Stimulated activated CD8-positive, alpha-beta memory T cell treated with anti-CD3 and anti-CD28 coated beads, Interleukin-15, amount 100 ng/mL, for 4 hours (primary cell): ENCODE measurements at places on chromosomes 6 and 20.

GRCh38 chr6:42105709-42106108 lies 36.7 kb downstream of the C6orf132 start:
- DNase-seq: no peak

- DNase-seq: no peak
Measured at GRCh38 chr20:51095633-51096521, 73.0 kb upstream of the KCNG1 start.

- DNase-seq: no peak
Measured at GRCh38 chr20:3340443-3340842, 67.0 kb downstream of the DNAAF9 start.

DNA sequence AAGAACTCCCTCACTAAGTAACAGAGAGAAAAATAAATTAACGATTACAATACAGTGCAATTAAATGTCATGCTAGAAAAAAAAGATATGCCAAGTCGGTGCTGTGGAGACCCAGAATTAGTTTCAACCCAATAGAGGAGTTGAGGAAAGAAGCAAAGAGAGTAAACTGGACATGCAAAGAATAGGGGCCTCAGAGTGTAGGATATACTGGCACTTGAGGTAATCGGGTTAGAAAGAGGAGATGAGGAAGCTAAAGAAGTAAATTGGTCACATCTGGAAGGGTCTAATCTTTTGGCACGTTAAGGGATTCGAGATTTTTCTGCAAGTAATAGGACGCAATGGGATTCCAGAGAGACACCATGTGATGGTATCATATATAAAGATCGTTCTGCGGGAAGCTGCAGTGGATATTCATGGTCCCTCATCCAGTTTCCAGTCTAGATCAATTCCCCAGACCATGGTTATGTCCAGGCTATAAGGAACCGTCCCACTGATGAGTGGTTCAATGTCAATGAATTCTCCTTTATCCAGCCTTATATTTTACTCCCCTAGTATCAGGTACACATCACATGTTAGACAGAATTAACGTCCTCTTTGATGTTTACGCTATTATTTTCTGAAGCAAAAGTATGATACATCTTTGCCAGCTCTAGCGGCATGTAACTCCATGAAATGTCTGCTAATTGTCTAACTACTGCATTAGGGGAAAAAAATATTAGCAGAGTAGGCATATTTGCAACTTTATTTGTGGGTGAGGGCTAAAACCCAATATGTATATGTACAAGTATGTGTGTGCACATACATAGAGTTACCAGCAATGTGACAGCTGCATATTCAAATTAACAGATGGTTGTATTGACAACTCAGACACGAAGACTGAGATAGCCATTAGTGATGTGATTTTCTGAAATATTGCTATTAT lies 1.1 kb upstream of the TBC1D32 start:
- DNase-seq: no peak

DNA sequence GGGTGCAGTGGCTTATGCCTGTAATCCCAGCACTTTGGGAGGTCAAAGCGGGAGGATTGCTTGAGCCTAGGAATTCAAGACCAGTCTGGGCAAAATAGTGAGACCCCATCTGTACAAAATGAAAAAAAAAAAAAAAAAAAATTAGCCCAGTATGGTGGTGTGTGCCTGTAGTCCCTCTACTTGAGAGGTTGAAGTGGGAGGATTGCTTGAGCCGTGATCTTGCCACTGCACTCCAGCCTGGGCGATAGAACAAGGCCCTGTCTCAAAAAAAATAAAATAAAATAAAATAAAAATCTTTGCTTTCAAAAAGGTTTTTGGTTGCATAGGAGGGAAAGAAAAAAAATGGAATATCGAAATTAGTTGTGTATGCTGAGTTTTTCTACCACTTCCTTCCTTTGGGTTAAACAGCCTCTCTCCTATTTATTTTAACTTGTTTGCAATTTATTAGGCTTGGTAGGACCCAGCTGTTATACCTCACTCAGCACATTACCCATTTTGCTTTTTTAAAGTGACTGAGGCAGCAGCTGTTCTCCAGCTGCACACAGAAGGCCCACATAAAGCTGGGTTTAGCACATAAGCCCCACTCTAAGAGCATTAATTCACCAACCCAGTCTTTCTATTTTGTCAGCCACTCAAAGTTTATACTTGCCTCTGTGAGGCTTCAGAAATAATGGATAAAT lies 152.3 kb downstream of the ZFAND3 start:
- DNase-seq: no peak

GRCh38 chr6:1597924-1598323 lies 11.8 kb upstream of the FOXC1 start:
- DNase-seq: no peak

- DNase-seq: no peak
Measured at GRCh38 chr20:9220874-9221547, 152.1 kb downstream of the PLCB4 start.

GRCh38 chr20:5531318-5532081 lies 214.7 kb upstream of the PROKR2 start:
- no peak for DNase-seq

GRCh38 chr20:17327185-17328148 lies 100.6 kb downstream of the PCSK2 start:
- no peak for DNase-seq

DNA sequence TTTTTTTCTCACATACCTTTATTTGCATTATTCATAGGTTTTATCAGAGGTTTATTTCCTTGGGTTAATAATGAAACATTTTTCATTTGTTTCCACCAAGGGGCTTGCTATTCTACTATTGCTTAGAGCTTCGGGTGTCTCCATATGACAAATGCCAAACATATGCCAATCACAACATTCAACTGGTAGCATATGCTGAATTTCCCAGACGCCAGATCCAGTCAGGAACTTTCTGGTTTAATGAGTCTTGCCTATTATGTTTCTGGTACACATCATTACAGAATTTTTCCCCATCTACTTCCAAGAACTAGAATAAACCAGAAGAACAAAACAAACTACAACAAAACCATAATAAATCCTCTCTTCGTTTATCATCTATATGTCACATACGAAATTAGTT lies 180.7 kb downstream of the PRKN start:
- DNase-seq: no peak

DNA sequence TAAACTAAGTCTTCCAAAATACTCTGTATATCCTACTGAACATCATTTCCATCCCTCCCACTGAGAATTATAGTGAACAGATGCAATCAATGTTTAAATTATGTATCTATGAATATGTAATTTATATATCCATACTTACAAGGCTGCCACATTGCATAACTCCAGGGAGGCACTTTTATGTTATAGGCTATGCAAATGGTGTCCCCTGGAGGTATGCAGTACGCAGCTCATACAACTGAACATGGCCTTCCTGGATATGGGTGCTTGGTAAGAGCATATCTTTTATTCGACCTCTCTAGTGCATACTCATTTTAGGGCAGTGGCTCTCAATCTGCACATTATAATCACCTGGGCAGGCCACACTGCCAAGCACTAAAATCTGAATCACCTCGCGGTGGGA lies 127.3 kb downstream of the BANF2 start:
- DNase-seq: no peak

DNA sequence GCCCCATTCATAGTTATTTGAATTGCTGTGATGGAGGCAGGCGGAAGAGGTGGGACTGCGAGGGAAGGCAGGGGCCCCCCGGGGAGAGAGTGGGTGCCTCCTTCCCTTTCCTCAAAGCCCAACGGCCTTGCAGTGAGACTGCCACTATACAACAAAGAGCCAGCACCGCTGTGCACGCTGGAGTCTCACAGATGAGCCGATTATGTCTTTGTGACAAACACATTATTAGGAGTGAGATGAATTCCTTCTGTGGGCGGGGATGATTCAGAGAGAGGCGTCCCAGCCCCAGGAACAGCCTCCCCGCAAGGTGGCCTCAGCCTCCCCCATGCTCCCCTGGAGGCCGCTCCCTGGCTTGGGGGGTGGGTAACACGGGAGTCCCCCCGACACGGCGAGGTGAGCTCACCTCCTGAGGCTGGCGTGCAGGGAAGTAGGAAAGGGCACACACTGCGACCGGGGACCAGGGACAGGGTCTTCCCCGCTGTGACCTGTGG lies 26.7 kb downstream of the NTSR1 start:
- no peak for DNase-seq
